ENCODE measurements at places on chromosomes 11 and 22. TPM values are rescaled to one million over a fixed set of nuclear protein-coding genes. Genes with fewer than 3 reads are reported as not detected.
A peak's percentile ranks its signal among the peaks of the same experiment; 100 is the strongest.

Gene MAJIN
- total RNA-seq: not detected

DNA sequence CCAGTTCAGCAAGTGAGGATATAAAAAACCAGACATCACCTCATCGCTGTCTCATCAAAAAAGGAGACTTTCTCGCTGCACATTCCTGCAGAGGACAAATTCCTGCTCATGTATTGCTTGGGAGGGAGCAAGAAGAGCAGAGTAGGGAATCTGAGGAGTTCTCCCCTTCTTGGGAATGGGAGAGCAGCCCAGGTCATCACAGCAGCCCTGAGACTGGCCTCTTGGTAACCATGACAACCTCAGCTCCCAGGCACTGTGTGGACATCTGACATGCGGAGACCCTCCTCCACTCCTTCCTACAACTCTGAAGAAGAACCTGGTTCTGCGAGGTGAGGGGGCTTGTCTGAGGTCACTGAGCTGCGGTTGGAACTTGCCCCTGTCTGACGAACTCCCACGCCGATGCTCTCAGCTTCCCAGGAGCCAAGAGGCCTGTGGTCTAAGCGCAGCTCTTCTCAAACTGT is 17.9 kb downstream of the RFPL1 start:
- DNase-seq: no peak

Gene B3GAT1
- total RNA-seq: not detected

- no peak for DNase-seq
Observed at GRCh38 chr11:78072455-78072854, 7.2 kb downstream of the NDUFC2 start.

Gene RBMXL2
- total RNA-seq: not detected

DNA sequence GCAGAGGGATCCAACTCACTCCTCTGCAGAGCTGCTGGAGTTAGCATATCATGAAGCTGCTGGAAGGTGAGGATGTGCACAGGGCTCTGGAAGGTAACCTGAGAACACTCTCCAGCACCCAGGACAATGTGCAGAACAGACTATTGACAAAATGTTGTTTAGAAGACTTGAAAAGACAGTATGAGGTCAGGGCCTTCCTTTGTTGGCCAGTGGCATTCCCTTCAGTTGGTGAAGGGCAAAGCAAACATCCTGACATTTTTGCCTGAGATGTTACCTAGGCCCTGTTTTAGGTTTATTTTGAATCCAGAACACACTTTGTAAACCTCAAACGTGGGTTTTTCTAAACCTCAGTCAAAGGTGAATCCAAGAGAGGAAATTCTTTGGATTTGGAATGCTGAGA is 67.8 kb downstream of the DEPDC5 start:
- no peak for DNase-seq

Gene PAMR1
- total RNA-seq: not detected

Gene CYTH4
- total RNA-seq: 12.6 TPM

DNA sequence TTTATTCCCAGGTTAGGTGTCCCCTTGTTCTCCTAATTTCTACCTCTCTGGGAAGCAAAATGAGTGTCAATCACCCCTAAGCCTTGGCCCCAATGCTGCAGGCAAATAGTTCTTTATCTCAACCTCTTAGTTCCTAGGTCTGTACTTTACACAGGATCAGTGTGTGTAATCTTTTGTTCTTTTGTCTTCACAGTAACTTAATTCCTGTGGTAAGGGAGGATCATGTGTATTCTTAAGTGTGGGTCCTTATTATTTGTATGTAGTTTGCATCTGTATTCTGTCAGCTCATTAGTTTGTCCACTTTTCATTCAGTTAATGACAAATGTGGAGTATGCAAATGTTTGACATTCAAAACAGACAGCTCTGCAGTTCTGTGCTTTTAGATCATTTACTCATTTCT is 166.7 kb downstream of the FAT3 start:
- DNase-seq: no peak

Gene SUSD2
- 0.14 TPM for total RNA-seq

- DNase-seq: no peak
Observed at GRCh38 chr11:117191680-117192400, 7.3 kb upstream of the TAGLN start.

DNA sequence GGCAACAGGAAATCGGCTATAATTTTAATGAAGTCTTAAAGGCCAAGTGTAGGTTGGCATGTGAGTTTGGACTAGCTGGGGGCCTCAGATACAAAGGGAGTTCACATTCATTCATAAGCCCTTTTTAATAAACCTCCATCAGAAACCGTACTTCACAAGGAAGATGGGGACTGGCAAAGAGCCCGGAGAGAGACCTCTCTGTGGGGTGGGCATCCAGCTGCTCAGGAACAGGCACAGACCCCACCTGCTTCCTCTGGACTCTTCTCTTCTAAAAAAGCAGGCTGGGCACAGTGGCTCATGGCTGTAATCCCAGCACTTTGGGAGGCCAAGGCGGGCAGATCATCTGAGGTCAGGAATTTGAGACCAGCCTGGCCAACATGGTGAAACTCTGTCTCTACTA is 3.9 kb upstream of the ARFGAP3 start:
- no peak for DNase-seq

Gene ZNF74
- not detected for total RNA-seq

GRCh38 chr11:130477586-130478203 is 29.2 kb downstream of the ADAMTS15 start:
- no peak for DNase-seq

DNA sequence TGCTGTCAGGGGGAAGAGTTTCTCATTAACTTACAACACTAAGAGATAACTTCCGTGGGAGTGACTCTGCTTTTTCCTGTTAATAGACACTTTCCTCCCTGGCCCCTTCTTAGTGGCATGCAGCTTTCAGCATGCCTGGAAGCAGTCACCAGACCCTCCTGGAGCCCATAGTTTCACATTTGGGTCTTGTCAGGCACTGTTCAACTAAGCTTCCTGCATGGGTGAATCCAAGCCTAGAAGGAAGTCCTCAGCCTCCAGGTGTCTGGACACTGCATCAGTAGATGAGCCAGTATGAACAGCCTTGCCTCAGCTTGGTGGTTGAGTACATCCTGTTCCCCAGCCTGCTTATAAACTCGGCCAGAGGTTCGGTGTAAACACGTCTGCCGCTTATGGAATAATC is 68.1 kb downstream of the PPP6R3 start:
- DNase-seq: no peak

DNA sequence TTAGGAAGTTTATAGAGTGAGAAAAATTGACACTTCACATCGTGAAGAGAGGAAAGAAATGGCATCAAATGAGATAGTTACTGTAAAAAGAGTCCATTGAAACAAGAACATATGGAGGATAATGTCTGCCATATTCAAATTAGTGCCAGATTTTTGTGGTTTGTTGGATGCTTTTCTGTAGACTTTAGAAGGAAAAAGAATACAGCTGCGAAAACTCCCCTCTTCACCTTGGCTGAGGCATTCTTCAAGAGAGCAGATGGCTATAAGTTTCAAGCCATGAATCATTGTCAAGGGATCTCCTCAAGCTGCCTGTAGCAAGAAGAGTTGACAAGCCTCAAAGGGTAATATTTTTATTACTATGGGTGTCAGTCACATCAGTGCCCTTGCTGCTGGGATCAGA is 507.4 kb upstream of the RAG2 start:
- no peak for DNase-seq

- DNase-seq: no peak
Observed at GRCh38 chr11:21229224-21229623, 559.8 kb downstream of the NELL1 start.

DNA sequence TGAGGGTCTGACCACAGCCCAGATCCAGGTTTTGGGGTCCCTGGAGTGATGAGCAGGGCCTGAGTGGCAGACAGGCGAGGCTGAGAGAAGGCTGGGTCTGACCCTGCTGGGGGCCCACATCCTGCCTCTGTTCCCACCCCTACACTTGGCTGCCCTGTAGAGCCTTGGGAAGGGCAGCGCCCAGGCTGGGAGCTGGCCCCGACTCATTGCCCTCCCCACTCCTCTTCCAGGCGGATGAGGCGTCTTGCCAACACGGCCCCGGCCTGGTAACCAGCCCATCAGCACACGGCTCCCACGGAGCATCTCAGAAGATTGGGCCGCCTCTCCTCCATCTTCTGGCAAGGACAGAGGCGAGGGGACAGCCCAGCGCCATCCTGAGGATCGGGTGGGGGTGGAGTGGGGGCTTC is 4.9 kb downstream of the DERL3 start:
- DNase-seq: no peak

Gene TMA7B
- total RNA-seq: not detected

Gene CD3D
- 5.7 TPM for total RNA-seq

DNA sequence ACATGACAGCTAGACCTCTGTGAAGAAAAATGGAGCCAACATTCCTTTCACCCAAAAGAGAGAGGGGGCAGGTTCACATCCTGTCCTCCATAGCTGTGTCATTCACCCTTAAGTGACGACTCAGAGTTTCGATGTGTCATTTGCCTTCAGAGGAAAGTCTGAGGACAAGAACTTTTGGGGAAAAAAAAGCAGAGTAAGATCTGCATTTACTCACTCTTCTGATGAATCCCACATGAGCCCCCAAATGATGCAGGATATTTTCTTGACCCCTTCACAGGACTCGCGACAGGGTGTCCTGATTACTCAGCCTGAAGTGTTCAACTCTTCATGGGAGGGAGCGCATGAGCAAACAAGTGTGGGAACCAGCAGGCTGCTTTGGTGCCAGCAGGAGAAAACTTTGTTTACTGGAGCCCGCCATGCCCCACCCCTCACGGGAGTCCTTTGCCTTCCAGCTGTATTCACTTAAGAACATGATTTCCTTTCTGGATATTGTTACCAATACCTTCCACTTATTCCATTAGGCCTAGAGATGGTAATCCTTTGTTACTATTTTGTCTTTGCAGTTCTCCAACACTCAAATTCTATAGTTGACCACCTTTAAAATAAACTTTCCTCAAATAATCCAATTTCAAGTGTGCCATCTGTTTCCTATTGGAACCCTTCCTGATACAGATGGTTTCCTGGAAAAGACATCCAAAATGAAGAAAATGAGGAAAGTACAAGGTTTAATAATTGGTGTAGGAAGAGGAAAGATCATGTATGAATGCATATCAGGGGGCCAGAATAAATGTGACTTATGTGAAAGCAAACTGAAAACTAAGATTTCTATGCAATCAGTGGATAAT is 729.8 kb downstream of the FAM181B start:
- DNase-seq: no peak

Gene RFPL2
- total RNA-seq: not detected

Gene KBTBD4
- 8.7 TPM for total RNA-seq

- DNase-seq: no peak
Observed at GRCh38 chr11:35160902-35161597, 22.1 kb downstream of the CD44 start.

GRCh38 chr11:128580612-128581011 is 6.7 kb downstream of the ETS1 start:
- DNase-seq: no peak

GRCh38 chr11:18730020-18730419 is 4.0 kb upstream of the IGSF22 start:
- DNase-seq: no peak

DNA sequence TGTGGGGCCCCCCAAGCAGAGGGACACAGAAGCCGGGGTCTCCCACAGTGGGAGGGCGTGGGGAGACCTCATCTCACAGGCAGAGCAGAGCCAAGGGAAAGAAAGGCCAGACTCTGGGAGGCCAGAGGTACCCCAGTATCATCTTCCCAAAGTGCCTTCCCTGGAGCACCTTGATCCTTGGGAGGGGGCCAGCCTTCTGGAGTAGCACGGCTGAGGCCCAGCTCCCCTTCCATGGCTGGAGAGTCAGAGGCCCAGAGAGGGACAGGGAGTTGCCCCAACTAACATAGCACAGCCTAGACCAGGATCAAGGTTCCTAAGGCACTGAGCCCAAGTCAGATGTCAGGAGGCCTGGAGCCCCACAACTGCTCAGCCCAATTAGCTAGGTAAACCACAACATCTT is 50.6 kb downstream of the ELFN2 start:
- DNase-seq: no peak

DNA sequence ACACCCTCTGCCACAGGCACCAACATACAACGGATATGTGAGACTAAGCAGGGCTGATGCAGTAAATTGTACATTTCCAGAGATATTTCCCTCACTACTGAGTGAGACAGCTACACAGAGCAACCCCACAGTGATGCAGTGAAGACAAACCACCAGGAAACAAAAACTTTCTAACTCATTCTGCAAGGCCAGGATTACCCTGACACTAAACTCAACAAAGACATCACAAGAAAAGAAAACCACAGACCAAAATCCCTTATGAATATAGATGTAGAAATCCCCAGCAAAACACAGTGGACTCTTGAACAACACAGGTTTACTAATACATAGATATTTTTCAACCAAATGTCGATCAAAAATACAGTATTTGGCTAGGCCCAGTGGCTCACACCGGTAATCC is 1.5 kb upstream of the SLC7A4 start:
- no peak for DNase-seq

DNA sequence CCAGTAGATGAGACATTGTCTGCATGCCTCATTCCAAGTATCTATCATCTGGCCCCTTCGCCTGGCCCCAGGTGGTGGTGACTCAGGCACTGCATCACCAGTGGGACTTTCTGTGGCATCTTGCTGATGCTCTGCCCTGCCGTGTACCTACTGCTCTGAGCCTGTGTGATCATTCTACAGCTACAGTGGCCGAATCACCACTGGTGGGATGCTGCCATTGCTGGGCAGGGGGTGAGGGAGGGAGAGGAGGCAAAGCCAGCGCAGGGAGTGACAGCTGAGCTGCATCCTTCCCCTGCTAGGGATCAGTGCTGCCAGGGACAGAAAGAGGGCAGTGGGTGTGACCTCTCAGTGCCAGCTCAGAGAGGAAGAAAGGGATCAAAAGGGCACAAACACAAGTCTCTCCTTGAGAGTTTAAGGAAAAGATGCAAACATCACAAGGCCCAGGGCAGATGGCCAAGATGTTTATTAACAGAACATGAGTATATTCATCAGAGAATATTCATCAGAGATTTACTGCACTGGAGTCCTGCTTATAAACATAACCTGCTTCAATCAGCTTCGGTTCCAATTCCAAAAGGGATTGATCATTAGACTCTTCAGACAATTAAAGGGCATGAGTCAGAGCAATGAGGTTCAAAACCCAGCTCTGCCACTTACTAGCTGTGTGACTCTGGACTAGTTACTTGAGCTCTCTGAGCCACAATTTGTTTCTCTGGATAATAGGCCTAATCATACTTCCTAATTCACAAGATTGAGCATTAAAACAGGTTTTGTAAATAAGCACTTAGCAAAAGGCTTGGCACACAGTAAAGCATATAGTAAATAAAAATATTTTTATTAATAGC is 109.8 kb downstream of the NAT10 start:
- no peak for DNase-seq

DNA sequence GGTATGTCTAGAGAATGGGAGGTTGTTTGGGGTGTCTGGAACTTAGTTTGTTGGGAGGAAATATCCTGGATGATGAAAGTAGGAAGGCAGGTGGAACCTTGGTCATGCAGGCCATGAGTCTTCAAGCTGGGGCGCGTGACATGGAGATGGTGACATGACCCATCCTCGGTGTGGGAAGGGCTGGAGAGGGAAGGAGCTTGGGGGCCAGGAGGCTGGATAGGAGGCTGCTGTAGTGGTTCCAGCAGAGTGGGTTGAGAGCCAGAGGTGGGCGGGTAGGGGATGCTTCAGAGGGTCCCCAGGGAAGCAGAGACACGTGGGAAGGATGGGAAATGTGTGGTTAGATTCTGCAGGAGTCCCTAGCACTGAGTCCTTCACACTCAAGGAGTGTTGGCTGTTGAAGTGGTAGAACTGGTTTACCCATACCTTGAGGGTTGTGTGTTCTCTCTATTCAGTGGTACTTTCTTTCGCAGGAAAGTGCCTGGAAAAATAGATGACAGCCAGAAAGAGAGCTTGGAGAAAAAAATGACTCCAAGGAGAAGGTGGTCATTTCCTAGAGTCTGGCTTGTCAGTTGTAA is 56.8 kb downstream of the LDLRAD3 start:
- no peak for DNase-seq

- DNase-seq: no peak
Observed at GRCh38 chr11:73198677-73199076, 19.4 kb upstream of the P2RY2 start.

GRCh38 chr11:72224564-72225410 is at the start of gene INPPL1:
Gene INPPL1, plus strand, starts transcription at chr11:72224767. Its CDS starts 218 bp downstream, at chr11:72224985.
- DNase-seq: peak; percentile 80

Data from Karpas-422 (cell line).